ENCODE measurements at places on chromosomes 2 and 18. TPM values are rescaled to one million over a fixed set of nuclear protein-coding genes. Genes with fewer than 3 reads are reported as not detected.

The CRYBA2 gene
- total RNA-seq = not detected

The GEN1 gene
- 25.2 TPM for total RNA-seq

The LBH gene
- total RNA-seq = 30.3 TPM

The SERPINB10 gene
- total RNA-seq = not detected

The GALNT3 gene
- 17.1 TPM for total RNA-seq

The MRPL33 gene
- 83.9 TPM for total RNA-seq

The IL1B gene
- total RNA-seq = not detected
